Bronchial epithelial cell (primary cell): ENCODE measurements at places on chromosomes 4 and X.

DNA sequence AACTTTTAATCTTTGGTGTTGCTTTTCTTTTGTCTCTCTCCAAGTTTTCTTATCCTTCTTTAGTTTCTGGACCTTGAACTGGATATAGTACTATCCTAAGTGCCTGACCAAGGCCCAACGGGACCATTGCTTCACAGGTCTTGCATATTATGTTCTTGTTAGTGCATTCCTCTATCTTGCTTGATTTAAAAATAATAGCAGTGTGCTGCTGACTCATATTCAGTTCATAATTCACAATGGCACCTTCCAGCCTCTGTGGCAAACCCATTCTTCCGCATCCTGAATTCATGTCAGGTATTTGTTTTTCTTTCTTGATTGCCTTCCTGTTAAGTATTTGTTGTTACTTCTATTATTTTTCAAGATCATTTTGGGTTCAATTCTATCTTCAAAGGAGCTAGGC is 197.1 kb upstream of the GIMD1 start:
- DNase-seq: no peak

GRCh38 chr4:117400039-117400835 is 314.9 kb upstream of the TRAM1L1 start:
- peak; percentile 80 for DNase-seq

DNA sequence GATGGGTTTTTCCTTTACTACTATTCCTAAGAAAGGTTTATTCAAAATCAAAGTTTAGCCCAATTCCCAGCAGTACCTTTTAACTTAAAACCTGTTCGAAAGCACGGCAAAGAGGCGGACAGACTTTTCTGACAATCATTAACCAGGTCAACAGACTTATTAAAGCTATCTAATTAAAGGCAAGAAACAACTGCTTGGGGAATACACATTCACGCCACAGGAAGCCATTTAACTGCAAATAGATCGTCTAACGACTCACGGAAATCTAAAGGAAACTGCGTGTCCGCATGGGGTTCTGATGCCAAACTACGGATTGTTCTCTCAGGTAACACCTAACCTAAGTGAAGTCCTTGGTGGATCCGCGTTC is 663 bp upstream of the USP53 start:
- no peak for DNase-seq

DNA sequence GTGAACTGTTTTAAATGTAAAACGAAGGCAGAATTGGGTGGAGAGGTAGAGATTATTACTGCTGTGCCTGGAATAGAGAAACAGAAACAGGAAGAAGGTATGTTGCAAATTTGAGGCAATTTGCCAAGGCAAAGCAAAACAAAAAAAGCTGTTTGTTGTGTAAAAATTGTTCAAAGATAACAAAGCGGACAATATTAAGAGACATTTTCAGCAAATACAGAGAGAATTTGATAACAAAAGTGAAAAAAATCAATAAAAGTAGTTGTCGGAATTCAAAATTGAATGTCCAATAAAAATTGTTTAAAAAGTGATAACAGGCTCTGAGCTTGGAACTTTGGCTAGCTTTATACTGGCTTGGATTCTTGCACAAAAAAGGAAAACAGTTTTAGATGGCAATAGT is 14.4 kb upstream of the SMS start:
- no peak for DNase-seq

GRCh38 chr4:82049294-82049693 is 324.5 kb downstream of the HNRNPD start:
- DNase-seq: no peak

DNA sequence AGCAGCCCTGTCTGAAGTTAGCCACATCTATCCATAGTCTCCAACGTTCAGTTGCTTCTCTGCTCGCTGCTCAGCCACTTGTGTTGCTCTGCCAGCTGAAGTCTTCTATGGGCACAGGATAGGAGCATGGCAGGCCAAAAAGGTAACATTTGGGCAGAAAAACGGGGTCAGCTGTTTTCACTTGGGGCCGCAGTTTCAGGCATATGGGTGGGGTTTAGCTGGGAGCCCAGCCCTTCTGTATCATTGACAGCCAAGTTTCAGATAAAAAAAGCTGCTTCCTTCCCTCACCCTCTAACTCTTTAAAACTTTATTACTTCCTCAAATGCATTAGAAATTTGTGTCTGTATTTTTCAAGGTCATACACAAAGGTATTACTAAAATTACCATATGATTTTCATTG is 18.4 kb upstream of the MANBA start:
- no peak for DNase-seq

- DNase-seq: peak; percentile 27
Observed at GRCh38 chr4:152398060-152398459, 137.8 kb downstream of the FBXW7 start.

GRCh38 chr4:125303821-125304220 is 10.9 kb upstream of the FAT4 start:
- no peak for DNase-seq

- no peak for DNase-seq
Observed at GRCh38 chrX:39714471-39714870, 383.3 kb downstream of the BCOR start.

- DNase-seq: peak; percentile 95
Observed at GRCh38 chr4:57078685-57079521, 31.3 kb downstream of the IGFBP7 start.

DNA sequence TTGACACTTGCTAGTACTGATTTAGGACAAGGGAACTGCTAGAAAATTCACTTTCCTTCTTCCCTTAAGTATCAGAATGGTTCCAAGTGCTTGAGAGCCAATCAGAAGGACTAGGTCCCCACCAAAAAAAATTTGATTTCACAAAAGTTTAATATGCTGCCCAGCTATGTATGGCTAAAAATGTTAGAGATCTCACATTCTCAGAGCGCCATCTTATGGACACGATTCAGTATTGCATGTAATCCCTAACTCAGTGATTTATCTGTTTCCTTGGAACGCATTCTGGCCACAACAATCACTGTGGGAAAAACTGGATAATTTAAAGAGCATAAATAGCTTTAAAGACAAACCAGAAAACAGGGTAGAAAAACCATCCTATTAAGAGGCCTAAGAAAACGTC is 255.1 kb upstream of the GPC4 start:
- peak; percentile 38 for DNase-seq

GRCh38 chr4:133581996-133582619 is 433.0 kb downstream of the PCDH10 start:
- no peak for DNase-seq

- DNase-seq: no peak
Observed at GRCh38 chr4:7261087-7261486, 68.7 kb downstream of the SORCS2 start.

GRCh38 chrX:38939067-38939466 is 137.8 kb downstream of the MID1IP1 start:
- peak; percentile 68 for DNase-seq

DNA sequence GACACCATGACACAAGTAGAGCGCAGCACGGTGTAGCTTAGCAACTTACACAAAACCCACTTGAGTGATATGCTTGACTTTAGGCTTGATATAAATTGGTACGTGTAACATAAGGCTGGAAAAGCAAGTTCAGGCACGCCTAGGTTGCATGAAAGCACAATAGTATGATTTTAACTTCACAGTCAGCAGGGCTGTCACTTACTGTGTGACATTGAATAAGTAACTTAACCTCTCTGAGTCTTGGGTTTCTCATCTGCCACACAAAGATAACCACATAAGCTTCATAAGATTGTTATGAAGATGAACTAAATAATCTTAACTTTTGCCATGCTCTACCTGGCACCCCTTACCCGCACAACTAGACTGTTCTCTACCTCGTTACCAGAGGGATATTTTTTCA is 9.5 kb downstream of the SRD5A3 start:
- peak; percentile 77 for DNase-seq

GRCh38 chr4:30525662-30526315 is 194.4 kb upstream of the PCDH7 start:
- no peak for DNase-seq

DNA sequence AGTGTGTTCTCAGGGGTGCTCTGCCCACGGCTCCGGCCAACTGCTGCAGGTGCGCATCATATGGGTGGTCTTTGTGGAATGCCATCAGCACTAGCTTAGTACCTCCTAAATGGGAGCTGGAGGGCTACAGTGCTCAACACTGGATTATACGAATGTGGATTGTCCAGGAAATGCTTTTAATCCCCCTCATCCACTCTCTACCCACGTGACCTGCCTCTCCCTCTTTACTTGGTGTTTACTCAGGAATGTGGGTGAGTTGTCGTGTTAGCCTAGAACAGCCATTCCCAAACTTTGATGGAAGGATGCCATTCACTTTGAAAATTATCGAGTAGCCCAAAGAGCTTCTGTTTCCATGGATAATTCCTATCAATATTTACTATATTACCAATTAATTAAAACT is 150.8 kb downstream of the PTTG2 start:
- no peak for DNase-seq

GRCh38 chr4:65083076-65083475 is 587.2 kb downstream of the EPHA5 start:
- no peak for DNase-seq

DNA sequence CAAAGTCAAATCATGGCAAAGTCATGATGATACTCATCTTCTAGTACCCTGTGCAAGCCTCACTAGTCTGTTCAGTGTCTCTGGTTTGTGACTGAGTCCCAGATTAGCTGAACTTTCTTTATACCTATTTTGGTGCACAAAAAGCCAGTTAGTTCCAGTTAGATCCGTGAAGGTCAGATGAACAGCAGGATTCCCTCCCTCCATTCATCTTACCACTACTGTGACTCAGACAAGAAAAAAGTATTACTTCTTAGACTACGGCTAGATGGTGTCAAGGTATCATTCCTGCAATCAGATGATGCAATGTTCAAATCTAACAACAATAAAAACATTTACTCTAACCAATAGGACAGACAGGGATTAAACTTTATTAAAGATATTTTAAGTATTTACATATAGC is 30.4 kb downstream of the ARHGEF6 start:
- peak; percentile 52 for DNase-seq

DNA sequence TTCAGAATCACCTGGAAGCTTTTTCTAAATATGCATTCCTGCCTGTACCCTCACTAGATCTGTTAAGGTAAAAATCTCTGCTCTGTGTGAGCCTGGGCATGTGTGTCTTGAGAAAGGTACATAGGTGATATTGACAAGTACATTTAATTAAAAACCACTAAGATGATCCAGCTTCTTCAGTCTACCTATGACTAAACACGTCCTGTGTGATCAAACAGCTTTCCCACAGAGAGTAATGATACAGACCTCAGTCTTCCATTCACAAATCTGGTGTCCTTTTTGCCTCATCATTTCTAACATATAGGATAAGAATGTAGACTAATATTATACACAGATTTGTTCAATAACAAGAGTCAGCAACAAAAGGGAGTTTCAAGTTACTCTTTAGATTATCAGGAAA is 42.6 kb downstream of the GALNT7 start:
- peak; percentile 22 for DNase-seq

DNA sequence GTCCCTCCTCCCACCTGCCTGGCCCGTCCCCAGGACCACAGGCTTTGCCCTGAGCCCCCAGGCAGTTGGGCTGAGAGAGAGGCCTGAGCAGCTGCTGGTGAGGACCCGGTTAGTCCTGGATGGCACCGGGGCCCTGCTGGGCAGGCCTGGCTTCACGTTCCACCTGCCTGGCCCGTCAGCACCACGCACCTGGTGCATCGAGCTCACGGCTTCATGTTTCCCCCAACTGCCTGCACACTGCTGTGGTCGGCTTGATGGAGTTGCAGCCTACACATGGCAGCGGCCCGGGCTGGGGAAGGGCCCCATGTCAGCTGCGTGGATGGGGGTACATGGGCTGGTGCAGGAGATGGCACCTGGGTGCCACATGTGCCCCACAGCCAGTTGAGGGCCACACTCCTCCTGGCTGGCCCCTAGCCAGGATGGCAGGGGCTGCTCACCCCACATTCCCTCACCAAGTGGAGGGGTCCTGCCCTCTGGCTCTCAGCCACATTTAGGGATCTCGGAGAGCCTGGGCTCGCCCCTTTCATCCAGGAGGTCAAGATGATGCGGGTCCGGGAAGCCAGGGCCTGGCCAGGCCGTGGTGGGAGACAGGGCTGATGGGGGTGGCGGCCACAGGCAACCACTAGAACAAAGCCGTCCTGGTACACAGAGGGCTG is 28.5 kb downstream of the NKX1-1 start:
- no peak for DNase-seq

DNA sequence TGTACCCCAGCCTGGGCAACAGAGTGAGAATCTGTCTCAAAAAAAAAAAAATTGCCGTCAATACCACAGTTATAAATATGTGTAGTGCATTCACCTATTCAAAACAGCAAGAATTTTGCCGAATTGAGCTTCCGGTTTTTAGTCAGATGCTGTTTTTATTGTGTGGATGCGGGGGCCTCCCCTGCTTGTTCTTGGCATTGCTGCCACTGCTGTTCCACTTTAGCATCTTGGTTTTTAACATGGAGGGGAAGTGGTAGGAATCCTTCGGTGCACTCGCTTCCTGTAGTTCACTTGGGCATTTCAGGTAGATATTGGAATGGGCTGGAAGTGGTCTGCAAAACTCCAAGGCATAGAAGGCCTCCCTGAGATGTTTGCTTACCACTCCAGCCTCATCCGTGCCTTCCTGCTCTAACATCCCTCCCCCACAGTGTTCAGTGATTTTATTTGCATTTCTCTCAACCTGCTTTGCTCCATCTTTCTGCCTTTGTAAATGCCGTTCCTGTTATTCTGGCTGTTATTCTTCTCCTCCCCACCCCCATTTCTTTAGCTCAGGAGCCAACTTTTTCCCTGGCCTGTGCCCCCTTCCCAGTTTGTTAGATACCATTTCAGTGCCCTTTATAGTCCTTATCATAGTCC is 25.5 kb downstream of the MOB1B start:
- no peak for DNase-seq

- DNase-seq: no peak
Observed at GRCh38 chr4:152699313-152699712, 19.5 kb upstream of the TMEM154 start.

DNA sequence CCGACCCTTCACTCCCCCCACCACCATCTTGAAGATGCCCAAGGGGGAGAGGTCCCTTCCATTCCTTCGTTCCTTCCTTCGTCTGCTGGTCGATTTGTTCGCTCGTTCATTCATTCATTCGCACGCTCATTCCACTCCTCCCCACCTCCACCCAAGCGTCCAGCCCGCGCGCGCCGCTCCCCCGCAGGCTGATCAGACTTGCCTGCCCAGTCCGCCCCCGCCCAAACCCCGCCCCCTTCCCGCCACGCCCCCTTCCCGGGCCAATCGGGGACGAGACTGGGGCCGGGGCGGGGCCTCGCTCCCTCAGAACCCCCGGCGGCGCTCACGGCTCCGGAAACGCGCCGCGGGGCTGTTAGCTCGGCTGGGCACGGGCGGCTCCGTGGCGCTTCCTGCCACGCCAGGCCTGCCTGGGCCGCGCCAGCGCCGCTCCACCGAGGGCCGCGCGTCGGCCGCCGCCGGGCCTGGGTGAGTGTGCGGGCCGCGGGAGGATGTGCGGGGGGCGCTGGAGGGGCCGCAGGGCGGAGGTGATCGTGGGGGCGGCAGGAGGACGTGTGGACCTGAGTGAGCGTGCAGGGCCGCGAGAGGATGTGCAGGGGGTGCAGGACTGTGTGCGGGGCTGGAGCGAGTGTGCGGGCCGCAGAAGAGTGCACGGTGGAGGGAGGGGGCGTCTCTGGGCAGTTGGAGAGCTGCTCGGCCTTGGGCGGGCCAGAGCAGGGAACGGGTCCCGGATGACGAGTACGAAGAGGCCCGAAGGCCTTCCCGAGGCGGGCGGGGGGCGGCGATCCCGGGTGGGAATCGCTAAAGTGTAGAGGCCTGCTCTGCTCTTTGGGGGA is at the start of gene ZNF275:
ZNF275 (plus strand) TSS at position 333 of the 833 bp plus-strand sequence. CDS start 2,527 bp downstream, outside the sequence.
- peak; percentile 19 for DNase-seq

GRCh38 chr4:25937801-25938200 is 23.8 kb downstream of the SMIM20 start:
- no peak for DNase-seq
